SK-N-DZ (cell line): ENCODE measurements at places on chromosomes 11 and 22.

DNA sequence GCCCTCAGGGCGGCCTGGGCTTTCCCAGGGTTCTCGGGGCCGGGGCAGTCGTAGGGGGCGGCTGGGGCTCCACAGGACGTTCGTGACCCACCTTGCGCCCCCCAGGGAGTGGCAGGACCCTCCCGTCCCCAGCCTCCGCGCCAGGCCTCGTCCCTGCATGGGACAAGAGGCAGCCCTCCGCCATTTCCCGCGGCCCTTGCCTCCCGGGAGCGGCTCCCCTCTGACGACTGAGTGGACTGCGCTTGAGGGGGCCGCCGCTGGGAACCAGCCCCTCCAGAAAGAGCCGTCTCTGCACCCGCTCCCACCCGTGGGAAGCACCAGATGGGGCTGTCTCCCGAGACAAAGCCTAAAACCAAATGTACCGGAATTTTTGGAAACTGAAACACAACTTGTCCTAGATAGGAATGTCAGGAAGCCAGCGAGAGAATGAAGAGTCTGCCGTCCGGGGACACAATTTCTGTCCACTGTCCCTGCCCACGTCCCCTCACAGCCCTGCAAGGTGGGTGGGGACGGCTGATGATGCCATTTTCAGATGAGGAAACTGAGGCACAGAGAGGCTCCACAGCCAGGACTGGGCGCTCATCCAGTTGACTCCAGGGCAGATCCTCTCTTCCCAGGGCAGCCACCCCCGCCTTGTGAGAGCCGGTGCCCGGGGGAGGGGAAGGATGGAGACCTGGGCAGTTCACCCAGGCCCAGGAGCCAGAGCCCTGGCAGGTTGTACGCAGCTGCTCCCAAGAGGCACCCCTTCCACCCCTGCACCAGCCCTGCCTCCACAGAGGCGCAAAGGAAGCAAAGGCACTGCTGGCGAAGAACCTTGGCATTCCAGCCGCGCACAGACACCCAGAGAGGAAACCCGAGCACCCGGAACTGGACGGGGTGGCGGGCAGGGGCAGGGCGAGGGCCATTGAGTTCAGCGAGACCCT lies 18.1 kb upstream of the PICK1 start:
- DNase-seq, result no peak

GRCh38 chr11:92605667-92606066 lies 363.8 kb upstream of the MTNR1B start:
- no peak for DNase-seq

GRCh38 chr11:8263109-8263768 lies 439 bp downstream of the LMO1 start:
- DNase-seq, result peak; percentile 37

GRCh38 chr11:114219559-114220349 lies 76.4 kb upstream of the NNMT start:
- DNase-seq, result no peak

DNA sequence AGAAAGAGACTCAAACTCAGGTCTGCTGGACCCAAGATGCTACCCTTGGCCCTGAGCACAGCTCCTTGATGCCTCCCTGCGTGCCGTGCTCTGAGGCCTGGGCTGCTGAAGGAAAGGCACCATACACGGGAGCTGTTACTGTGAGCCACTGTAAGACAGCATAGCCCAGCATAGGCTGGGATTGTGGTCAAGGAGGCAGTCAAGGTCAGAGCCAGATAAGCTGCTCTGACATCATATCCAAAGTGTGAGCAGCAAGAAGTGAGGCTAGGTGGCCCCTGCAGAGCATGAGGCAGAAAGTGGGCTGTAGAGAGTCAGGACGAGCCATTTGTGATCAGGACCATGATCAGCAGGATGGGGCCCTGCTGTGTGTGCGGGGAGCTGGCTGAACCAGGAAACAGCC lies 7.7 kb downstream of the SLC22A8 start:
- no peak for DNase-seq

DNA sequence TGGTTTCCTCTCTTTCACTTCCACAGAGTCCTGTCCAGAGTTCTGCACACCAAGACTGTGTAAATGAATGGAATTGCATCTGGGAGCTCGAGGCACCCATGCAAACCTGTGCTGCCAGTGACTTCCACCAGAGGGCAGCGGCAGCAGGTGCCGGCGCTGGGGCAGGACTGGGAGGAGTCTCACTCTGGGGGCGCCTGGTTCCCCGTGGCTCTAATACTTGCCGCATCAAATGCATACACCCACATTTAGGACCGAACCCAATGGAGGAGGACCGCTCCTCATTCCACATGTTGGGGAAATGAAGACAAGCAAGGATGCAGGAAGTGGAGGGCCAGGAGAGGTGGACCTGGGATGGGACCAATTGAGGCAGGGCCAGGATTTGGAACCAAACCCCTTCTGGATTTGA lies 1.1 kb upstream of the CD6 start:
- peak; percentile 18 for DNase-seq
